ENCODE measurements at places on chromosomes 4 and X. TPM values are rescaled to one million over a fixed set of nuclear protein-coding genes. Genes with fewer than 3 reads are reported as not detected.

- H3K27me3 ChIP-seq, result peaks cover 2% of the 10 kb centered on the region
- H3K4me3 ChIP-seq, result no peak overlapping the region
- H3K27ac ChIP-seq, result no peak overlapping the region
- no peaks in the 10 kb centered on the region for H3K4me1 ChIP-seq
- DNase-seq, result peak; percentile 12
- no peaks in the 10 kb centered on the region for H3K36me3 ChIP-seq
These were observed 264.6 kb downstream of the SPRY1 start for GRCh38 chr4:123661080-123661737.

GRCh38 chr4:120225527-120225926 is 158.9 kb upstream of the MAD2L1 start:
- no peak overlapping the region for H3K4me3 ChIP-seq
- no peaks in the 10 kb centered on the region for H3K4me1 ChIP-seq
- no peaks in the 10 kb centered on the region for H3K36me3 ChIP-seq
- DNase-seq, result no peak

Gene BANK1
- 1.4 TPM for polyA plus RNA-seq

Gene POU3F4
- not detected for polyA plus RNA-seq

GRCh38 chrX:154652311-154653047 is 900 bp downstream of the CTAG2 start:
- peaks cover 2% of the 10 kb centered on the region for H3K27me3 ChIP-seq
- peaks cover 8% of the 10 kb centered on the region for H3K4me1 ChIP-seq
- no peaks in the 10 kb centered on the region for H3K36me3 ChIP-seq
- no peak overlapping the region for H3K4me3 ChIP-seq

Gene GAGE10
- polyA plus RNA-seq, result not detected

- H3K36me3 ChIP-seq, result no peaks in the 10 kb centered on the region
- no peak for DNase-seq
- no peaks in the 10 kb centered on the region for H3K27me3 ChIP-seq
- no peak overlapping the region for H3K4me3 ChIP-seq
- H3K27ac ChIP-seq, result no peak overlapping the region
These were observed 1383.3 kb upstream of the PCDH7 start for GRCh38 chr4:29336861-29337260.

- DNase-seq, result no peak
- no peak overlapping the region for H3K27ac ChIP-seq
- H3K4me1 ChIP-seq, result peaks cover 11% of the 10 kb centered on the region
- H3K36me3 ChIP-seq, result peaks cover 22% of the 10 kb centered on the region
- H3K27me3 ChIP-seq, result no peaks in the 10 kb centered on the region
These were observed 36.6 kb downstream of the METTL14 start for GRCh38 chr4:118721752-118722151.

GRCh38 chrX:23919706-23920320 is 12.0 kb downstream of the CXorf58 start:
- H3K27ac ChIP-seq, result no peak overlapping the region
- H3K4me3 ChIP-seq, result no peak overlapping the region
- no peaks in the 10 kb centered on the region for H3K36me3 ChIP-seq
- no peak for DNase-seq
- H3K27me3 ChIP-seq, result peaks cover 7% of the 10 kb centered on the region

GRCh38 chr4:165222651-165222994 is 15.3 kb downstream of the KLHL2 start:
- H3K36me3 ChIP-seq, result peaks cover 15% of the 10 kb centered on the region
- H3K4me1 ChIP-seq, result peaks cover 36% of the 10 kb centered on the region
- no peak overlapping the region for H3K4me3 ChIP-seq
- H3K27ac ChIP-seq, result peak overlapping the region; percentile 71
- DNase-seq, result no peak

GRCh38 chrX:131923614-131924250 is 99.4 kb upstream of the STK26 start:
- no peak for DNase-seq
- H3K36me3 ChIP-seq, result no peaks in the 10 kb centered on the region
- H3K27ac ChIP-seq, result no peak overlapping the region
- H3K4me1 ChIP-seq, result peaks cover 4% of the 10 kb centered on the region
- peaks cover 3% of the 10 kb centered on the region for H3K27me3 ChIP-seq

GRCh38 chrX:72715546-72715945 is 1.4 kb upstream of the PHKA1 start:
- H3K4me3 ChIP-seq, result no peak overlapping the region
- no peak overlapping the region for H3K27ac ChIP-seq
- no peaks in the 10 kb centered on the region for H3K36me3 ChIP-seq
- DNase-seq, result no peak
- H3K27me3 ChIP-seq, result peaks cover 4% of the 10 kb centered on the region
- peaks cover 7% of the 10 kb centered on the region for H3K4me1 ChIP-seq

Gene RIPPLY1
- polyA plus RNA-seq, result not detected

All from immature natural killer cell (primary cell).